Stimulated activated CD8-positive, alpha-beta memory T cell treated with anti-CD3 and anti-CD28 coated beads, Interleukin-15, amount 100 ng/mL, for 1 hour (primary cell): ENCODE measurements at places on chromosomes 5 and 9.

DNA sequence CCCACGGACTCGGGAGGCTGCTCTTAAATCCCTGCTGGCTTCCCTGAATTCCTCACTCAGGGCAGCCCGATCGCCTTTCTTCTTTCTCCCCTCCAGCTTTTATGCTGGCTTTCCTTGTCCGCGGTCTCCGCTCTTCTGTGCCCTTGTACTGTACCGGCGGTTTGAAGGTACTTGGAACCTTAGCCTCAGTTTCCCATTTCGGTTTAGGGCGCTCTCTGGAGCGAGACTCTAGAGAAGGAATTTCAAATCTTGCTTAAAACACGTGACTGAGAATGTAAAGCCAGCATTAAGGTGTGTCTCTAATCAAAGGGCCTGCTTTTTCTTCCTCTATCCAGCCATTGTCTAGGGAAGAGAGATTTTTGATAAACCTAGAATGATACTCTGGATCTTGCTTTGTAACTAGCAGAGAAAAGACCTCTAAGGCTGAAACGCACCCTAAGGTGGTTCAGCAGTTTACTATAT, 650 bp downstream of the GPR107 start:
- DNase-seq = no peak

DNA sequence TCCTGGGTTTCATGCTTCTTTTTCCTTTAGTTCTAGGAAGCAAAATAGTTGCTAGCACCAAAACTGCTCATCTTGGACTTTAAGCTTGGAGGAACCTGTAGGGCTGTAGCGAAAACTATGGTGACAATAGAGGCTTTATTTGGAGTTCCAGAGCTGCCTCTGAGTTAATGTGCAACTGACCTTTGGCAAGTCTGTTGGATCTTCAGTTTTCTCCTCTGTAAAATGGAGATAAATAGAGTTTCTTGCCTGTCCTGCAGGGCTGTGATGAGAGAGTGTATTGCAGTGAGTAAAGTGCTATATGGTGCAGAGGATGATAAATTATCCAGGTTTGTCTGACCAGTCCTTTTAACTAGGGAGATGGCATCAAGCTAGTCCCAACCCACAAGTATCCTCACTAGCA, 417.0 kb downstream of the MAN2A1 start:
- no peak for DNase-seq

DNA sequence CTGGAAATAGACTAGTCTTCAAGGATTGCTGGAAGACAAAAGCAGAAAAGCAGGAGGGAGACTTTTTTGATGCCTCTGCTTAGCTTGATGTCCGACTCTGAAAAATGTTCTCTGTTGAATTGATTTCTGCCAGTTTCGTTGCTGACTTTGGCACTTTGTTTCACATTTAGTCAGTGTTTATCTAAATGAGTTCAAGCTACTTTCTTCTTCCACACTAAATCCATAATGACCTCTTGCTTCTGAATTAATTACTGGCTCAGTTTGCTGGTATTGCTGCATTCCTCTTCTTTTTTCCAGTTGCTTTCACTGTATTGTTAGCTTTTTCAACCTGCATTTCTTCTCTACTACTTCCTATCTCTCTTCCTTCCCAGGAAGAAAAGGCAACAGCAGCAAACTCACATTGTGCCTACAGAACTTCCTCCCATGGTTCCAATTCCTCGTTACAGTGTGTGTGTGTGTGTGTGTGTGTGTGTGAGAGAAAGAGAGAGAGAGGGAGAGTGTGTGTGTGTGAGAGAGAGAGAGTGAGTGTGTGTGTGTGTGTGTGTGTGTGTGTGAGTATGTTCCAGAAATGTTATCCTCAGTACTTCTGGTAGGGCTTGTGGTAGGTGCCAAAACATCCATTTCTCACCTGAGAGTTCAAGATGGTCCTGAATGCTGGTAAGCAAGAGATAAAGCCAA, 234.8 kb downstream of the CSNK1G3 start:
- no peak for DNase-seq

- DNase-seq = no peak
These were observed 742.8 kb downstream of the CDH9 start for GRCh38 chr5:26295541-26295940.

DNA sequence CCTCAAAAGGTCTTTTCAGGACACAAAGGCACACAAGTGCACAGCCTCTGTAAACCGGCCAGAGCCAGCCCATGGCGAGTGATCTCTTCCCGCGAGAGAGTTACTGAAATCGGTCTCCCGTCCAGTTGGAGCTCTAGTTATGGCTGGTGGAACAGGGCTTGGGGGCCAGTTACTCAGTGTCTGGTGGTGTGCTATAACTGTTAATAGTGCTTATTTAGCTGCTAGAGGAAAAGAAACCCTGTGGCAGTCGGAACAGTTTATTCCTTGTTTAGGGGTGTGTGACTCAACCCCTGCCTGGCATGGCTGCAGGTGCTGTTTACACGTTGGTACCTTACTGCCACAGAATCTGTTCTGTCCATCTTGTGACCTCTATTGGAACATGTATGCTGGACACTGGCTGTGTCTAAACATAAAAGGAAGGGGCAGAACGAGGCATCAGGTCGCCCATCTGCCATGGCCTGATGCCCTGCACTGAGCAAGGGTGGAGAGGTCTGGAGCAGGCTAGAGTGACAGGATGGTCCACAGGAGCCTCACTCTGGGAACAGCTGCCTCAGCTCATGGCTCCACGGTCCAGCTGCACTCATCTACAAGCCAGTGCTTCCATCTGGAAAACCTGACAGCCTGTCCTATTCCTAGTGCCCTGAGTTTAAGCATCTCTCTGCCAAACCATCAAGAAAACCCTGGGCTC, 49.6 kb upstream of the SIMC1 start:
- no peak for DNase-seq

DNA sequence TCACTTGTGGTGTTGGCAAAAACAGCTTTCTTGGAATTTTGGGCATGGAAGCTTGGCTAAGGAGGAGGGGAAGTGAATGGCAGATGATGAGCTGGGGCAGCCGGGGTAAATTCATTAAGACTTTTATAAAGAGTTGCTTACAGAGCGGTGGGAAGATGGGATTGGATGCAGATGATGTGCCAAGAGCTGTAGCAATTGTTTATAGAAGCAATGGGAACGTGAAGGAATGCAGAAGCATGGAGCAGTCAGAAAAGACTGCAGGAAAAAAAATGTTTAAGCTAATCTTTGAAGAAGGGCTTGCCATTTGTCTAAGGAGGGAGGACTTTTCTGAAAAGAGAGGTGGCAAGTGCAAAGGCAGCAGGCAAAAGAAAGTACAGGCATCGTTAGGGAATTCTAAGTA, 86.6 kb upstream of the SHISAL2B start:
- DNase-seq = no peak
